SJSA1 (cell line): ENCODE measurements at places on chromosomes 16 and 17.

- no peak for DNase-seq
Measured at GRCh38 chr17:77373299-77374169, 232.8 kb downstream of the SEC14L1 start.

DNA sequence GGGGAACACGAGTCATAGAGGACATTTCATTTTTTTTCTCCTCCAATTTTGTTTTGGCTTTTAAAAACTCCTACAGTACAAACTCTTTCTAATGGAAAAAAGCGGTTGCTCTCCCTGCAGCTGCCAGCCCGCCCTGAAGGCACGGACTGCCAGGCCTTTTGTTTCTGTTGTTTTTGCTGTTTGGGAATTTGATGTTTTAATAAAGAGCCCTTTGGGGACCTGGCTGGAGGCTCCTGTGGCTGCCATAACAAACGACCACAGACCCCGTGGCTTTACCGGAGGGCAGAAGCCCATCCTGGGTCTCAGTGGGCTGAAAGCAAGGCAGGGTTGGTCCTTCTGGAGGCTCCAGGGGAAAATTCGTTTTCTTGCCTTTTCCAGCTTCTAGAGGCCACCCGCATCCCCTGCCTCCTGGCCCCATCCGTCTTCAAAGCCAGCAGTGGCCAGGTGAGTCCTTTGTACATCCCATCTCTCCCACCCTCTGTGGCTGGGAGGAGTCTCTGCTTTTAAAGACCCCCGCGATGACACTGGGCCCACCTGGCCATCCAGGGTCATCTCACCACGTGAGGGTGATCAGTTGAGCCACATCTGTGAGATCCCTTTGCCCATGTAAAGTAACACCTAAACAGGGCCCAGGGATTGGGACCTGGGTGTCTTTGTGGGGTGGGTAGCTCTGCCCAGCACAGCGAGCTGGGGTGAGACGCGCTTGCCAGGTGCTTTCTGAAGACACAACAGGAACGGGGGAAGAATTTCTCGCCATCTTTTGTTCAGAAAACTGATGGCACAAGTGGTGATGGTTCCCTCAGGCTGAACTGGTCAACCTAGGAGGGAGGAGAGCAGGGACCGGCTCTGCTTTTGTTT lies 113.9 kb downstream of the BANP start:
- DNase-seq = peak; percentile 19

GRCh38 chr16:85752511-85753420 lies 1.9 kb upstream of the C16orf74 start:
- no peak for DNase-seq

DNA sequence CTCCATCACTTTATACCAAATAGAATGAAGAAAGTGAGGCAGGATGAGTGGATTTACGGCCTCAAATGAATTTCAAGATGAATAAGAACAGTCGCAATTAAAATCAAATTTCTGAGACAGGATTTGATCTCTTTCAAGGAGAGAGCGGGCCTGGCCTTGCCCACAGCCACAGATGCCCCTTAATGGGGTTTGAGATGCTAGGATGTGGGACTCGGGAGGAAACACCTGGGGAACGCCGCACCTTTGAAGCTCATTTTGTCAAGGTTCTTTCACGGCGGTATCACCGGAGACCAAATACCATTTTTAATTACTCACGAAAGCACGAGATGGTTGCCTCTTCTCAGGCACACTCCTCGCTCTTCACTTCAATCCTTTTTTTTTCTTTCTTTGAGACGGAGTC lies 178.1 kb upstream of the SDK2 start:
- DNase-seq = no peak

- DNase-seq = no peak
Measured at GRCh38 chr17:2950846-2951245, 112.6 kb downstream of the OR1D5 start.

DNA sequence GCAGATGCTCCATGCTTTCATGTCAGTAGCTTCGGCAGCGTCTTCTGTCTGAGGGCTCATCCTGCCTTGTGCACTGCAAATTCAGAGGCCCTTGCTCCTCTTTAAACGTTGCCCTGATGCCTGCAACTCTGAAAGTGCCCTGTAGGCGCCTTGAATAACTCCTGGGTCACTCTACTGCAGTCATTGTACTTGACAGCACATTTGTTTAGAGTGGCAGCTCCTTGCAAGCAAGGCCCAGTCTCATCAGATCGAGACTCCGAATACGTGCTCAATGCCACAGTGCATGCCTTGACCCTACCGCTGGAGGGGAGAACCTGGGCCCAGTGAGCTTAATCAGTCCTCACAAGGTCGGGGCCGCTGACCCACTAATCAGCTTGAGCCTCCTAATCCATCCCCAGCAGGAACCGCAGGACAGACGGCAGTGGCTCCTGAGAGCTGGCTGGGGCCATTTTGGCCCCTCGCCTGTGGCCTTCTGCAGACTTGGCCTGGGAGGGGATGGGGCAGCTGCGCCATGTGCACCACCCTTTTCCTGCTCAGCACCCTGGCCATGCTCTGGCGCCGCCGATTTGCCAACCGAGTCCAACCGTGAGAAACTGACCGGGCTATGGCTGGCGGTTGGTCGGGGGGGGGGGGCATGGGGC lies at the start of gene PRCD:
TSS of gene PRCD (plus strand) at position 414 of the 641 bp plus-strand sequence. CDS start at position 512, 98 bp downstream.
- no peak for DNase-seq

- no peak for DNase-seq
Measured at GRCh38 chr17:327971-328370, 24.6 kb downstream of the RPH3AL start.

- peak; percentile 81 for DNase-seq
Measured at GRCh38 chr16:3020247-3020603, at the start of gene TNFRSF12A. Gene TNFRSF12A (plus strand): TSS chr16:3020368. CDS start chr16:3020398, 30 bp downstream.

- no peak for DNase-seq
Measured at GRCh38 chr17:27647765-27648164, 16.8 kb downstream of the LGALS9 start.

DNA sequence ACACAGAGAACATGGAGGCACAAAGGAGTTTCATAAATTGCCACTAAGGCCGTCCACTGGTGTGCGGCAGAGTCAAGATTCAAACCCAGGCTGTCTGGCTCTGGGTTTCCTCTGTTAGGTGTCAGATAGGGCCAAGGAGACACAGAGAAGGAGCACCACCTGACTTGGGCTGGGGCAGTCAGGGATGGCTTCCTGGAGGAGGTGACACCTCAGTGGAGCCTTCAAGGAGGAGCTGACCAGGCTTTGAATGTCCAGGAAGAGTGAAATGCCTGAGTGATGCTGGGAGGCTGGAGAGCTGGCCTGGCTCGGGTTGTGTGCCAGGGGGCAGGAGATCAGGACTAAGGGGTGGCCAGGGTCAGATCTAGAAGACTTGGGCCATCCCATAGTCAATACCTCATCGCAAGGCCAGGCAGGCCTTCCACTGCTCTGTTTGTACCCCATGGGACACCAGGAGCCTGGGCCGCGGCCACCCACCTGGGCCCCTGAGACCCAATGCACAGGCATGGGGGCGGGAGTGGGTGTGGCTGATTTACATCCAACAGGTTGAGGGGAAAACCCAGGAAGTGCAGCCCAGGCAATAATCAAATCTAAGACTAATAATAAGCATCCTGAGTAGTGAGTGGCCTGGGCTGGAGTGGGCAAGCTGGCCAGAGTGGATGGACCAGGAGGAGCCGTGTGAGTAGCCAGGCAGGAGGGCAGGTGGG lies 73.7 kb downstream of the USP22 start:
- no peak for DNase-seq

DNA sequence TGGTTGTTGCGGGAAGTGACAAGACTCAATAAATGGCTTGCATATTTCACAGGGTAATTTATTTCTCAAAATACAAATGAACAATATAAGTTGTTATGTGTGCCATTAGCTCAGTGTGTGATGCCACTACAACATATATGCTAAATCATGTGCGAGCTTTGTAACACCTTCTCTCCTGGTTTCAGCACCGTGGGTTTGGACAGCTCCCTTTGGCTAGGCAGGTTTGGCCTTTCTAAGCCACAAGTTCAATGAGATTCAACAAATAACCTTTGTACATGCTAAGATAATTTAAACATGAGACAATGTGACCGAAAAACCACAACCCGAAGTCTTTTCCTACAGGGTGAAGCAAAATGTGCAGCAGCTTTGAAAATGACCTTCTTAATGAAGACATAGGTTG lies 563.9 kb downstream of the TMEM114 start:
- DNase-seq = no peak

GRCh38 chr16:17518441-17518840 lies 47.7 kb upstream of the XYLT1 start:
- DNase-seq = peak; percentile 81

- DNase-seq = no peak
Measured at GRCh38 chr16:21989133-21989532, 11.8 kb downstream of the PDZD9 start.

GRCh38 chr17:44069974-44070454 lies 521 bp upstream of the G6PC3 start:
- DNase-seq = no peak

DNA sequence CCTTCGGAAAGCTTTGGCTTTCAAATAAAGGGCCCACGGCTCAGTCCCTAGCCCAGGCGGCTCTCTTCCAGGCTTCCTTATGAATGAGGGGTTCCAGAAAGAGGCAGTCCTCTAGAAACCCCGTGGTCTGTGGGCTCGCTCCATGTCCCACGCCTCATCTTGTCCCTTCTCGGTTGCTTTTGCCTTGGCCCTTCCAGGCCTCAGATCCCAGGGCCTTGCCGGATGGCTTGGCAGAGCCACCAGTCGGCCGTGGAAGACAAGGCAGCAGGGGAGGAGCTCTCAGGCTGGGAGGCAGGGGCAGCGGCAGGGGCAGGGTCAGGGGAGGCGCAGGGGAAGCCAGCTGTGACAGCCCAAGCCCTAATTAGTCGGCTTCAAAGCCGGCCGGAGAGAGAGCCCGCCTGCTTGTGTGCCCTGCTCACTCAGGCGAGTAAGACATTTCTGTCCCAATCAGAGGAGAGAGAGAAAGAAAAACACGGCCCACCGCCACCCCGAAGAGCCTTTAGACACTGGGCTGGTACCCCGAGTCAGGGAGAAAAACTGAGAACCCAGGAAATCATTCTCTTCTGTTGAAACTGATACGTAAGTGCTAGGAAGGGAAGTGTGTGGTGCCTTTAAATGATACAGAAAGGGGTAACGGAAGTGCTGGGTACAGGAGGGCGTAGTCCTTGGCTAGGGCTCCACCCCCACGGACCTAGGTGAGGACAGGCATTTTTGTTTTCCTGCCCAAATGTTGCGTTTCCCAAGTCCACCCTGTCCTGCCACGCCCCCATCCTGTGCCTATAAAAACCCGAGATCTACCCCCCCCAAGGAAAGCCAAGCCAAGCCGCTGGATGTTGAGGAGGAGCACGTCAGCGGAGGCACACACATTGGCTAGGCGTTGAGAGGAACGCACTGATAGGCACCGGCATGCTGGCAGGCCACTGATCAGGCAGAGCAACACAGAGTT lies 27.8 kb upstream of the MEIOC start:
- no peak for DNase-seq

DNA sequence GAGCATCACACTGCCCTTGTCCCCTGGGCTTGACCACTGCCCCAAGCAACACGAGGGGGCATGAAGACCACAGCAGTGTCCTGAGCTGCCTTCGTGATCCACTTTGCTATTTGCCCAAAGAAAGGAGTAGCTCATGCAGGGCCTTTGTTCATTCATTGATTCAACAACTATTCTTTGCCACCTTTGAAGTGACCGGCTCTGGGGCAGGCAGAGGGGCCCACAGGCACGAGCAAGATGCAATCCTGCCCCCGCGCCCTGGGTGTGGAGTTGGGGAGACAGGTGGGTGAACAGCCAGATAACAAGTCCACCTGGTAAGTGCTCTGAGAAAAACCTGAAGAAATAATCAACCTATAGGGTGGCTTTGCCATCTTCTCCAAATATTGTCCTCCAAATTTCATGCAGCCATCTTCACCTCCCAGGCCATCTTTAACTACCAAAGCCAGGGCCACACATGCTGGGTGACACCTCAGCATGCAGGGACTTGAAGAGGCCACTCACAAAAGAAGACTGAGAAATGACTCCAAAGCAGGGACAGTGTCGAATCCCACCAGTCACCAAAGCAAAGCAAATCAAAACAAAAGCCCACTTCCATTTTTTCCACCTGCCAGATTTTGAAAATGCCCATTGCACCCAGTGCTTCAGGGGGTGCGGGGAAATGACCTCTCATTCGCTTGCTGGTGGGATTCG lies 18.2 kb upstream of the RBFOX3 start:
- no peak for DNase-seq

DNA sequence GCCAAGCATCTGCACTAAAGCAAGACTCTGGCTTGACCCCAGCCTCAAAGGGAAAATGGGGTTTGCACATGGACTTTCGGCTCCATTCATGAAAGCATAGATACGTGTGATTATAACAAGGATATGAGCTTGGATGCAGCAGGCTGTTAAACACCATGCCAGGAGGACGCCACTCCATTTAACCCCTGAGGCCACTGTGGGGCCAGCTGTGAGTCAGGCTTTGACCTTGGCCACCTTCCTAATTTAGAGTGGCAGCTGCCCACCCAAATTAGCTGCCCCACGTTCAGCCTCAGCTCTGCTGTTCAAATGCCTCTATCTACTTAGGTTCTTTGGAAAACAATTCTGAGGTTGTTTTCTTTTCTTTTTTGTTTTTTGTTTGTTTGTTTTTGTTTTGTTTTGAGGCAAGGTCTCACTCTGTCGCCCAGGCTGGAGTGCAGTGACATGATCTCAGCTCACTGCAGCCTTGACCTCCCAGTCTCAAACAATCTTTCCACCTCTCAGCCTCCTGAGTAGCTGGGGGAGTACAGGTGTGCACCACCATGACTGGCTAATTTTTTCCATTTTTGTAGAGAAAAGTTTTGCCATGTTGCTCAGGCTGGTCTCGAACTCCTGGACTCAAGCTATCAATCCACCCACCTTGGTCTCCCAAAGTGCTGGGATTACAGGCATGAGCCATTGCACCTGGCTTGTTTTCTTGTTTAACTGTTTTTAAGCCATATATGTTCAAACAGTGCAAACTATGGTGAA lies 23.2 kb upstream of the KIFC3 start:
- DNase-seq = no peak

GRCh38 chr17:33947762-33948161 lies 307.3 kb upstream of the CCL2 start:
- no peak for DNase-seq

GRCh38 chr16:12315330-12316136 lies 339.0 kb downstream of the SNX29 start:
- DNase-seq = no peak

GRCh38 chr17:76948726-76949342 lies 80.6 kb downstream of the MGAT5B start:
- DNase-seq = no peak

DNA sequence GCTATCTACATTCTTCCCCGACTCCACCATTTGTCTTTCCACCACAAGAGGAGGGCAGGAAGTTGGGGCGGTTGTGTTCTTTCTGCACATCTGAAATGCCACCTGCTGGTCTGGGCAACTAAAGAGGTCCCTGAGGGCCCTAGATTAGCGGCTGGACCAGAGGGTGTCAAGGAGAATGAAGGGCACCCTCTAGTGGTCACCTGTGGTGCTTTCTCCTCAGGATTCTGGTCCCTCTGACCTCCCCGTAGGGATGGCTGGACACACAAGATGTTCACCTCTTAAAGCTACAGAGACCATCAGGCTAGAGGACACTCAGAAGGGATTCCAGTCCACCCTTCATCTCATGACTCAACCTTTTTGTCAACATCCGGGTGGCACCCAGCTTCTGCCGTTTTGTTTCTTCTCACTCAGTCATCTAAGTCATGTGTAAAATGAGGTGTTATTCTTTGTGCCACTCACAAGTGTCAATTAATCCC lies 2.9 kb upstream of the SCIMP start:
- DNase-seq = peak; percentile 49
